Bone marrow (tissue), 2 donors: ENCODE measurements at places on chromosomes 11 and 22.

- DNase-seq = no peak
Observed at GRCh38 chr11:18329196-18329870, 7.0 kb downstream of the GTF2H1 start.

GRCh38 chr22:46756097-46756496 is 6.4 kb upstream of the TBC1D22A start:
- DNase-seq = no peak

DNA sequence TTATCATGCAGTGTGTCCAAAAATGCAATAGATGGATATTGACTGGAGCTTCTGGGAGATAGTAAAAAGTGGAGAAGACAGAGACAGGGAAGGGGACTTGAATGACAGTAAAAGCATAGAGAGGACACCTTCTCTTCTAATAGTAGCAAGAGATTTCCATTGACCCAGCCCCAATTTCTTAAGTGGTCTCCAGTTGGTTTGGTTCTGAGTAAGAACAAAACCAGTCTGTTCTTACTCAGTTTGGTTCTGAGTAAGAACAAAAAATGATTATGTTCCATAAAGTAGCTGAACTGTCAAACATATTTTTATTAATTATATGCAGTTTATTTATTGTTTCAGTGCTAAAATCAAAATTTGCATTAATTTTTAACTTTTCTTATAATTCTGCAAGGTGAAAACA is 316.8 kb upstream of the MPPED2 start:
- DNase-seq = no peak

DNA sequence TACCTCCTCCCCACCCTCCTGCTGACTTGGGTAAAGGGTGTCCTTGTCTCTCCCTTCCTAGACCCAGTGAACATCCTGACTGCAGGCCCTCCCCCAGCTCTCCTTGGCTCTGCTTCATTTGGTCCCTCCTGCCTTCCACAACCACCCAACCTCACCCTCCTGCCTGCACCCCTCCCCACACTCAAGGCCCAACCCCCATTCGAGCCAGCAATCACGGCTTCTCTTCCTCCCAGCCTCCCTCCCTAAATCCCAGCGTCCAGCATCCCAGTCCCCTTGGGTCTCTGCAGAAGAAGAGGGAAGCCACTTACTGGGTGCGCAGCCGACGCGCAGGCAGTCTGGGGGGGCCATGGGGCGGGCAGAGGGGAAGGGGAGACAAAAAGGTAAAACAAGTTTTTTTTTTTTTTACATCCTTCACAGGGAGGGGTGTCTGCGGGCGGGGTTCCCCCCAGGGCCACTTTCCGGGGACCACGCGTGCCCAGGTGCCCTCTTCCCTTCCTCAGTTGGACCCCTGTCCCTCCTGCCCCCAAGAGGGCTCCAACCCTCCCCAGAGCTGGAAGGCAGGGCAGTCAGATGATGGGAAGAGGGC is 62.5 kb downstream of the SLC22A12 start:
- no peak for DNase-seq

- DNase-seq = peak; percentile 23
Observed at GRCh38 chr11:765025-765801, 12.1 kb downstream of the GATD1 start.

GRCh38 chr11:128238521-128239265 is 348.7 kb downstream of the ETS1 start:
- no peak for DNase-seq

DNA sequence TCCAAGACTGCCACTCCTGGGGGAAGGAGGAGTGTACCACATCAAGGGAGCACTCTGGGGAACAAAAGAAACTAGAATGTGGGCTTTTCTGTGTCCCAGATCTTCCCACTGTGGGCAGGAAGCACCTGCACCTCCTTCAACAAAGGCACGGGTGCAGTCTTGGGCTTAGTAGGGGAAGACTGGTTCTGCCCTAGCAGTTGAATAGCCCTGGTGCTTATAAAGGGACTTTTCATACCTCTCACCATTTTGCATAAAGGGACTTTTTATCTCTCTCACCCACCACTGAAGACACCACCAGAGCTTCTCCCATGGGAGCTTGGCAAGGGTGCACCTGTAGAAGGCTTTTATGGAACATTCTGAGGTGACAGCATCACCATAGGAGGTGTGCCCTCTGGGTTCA is 65.8 kb upstream of the MS4A8 start:
- DNase-seq = no peak

- no peak for DNase-seq
Observed at GRCh38 chr22:22554587-22555284, 4.3 kb downstream of the PRAME start.
